ENCODE measurements at places on chromosomes 2 and 18.

GRCh38 chr2:219737270-219737691 is 109.9 kb downstream of the SLC4A3 start:
- peak; percentile 24 for DNase-seq

- no peak for DNase-seq
These were observed 68.0 kb downstream of the STEAP3 start for GRCh38 chr2:119291588-119292167.

- DNase-seq = no peak
These were observed 257.7 kb downstream of the CDCA7 start for GRCh38 chr2:173612354-173612753.

DNA sequence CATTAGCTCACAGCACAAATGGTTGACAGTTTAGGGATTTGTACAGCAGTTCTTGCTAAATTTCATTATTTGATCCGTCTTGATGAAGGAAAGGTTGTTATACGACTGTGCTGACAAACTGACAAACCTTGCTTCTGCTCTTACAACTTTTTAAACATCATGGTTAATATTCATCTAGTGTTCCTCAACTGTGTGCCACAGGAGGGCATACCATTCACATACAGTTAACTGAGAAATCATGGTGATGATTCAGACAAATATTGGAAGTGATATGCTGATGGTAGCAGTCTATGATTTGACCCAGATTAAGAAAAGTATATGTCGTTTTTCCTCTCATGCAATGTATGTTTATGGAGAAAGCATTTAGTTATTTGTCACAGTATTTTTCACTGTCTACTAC is 129.8 kb upstream of the FSIP2 start:
- no peak for DNase-seq

DNA sequence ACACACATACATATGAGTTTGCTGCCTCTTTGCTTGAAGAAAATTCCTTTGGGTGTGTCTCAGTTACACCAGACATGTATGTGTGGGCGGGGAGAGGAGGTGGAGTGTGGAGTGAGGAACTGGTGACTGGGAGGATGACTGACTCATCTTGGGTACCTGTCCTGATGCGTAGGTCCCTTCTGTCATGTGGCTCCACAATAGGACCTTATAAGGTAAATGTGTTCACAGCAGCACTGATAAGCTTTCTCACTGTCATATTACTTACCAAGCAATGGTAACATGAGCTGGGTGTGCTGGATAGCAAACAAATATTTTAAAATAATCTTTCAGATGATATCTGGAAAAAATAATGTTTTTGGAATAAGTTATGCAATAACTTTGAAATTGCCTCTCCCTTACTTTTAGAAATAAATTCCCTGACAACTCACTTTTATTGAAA is 45.1 kb downstream of the SLC9A2 start:
- DNase-seq = no peak

DNA sequence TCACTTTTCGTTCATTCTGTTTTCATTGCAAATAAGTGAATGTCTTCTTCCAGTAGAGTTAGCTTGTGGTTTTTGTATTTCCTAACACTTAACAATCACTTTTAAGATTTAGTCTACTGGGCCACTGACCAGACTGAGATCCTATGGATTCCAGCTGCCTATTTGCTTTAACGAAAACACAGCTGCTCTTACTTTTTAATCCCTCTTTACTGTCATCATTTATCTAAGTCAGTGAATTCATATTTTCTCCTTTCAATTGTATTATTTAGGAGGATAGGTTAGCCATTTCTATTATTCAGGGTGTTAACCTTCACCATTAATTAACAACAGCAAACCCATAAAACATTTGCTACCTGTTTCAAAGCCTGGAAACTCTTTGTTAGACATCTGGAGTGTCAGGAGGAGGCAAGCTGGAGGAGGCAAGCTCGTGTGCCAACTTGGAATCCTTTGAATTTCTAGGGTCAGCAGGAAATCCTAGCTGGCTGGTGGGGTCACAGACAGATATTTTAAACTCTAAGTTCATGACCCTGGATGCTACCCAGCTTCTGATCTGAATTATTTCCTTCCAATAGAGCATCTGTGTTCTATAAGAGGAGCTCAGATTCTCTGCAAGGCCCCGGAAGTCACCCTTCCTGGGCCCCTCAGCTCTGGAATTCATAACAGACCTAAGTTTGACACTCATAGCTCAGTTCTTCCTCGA is 385.3 kb downstream of the RBM43 start:
- DNase-seq = no peak

DNA sequence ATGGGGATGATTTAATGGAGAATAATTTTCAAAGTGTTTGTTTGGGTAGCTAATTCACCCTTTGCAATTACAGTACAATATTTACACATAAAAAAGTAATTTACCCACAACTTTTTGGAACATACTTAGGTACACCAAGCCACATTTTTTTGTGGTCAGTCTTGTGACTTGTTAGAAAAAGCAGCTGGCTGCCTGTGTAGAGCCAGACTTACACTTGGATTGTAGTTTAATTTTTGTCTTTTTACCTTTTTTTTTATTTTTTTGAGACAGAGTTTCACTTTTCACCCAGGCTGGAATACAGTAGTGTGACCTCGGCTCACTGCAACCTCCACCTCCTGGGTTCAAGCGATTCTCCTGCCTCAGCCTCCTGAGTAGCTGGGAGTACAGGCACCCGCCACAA is 45.4 kb downstream of the RALBP1 start:
- DNase-seq = no peak

DNA sequence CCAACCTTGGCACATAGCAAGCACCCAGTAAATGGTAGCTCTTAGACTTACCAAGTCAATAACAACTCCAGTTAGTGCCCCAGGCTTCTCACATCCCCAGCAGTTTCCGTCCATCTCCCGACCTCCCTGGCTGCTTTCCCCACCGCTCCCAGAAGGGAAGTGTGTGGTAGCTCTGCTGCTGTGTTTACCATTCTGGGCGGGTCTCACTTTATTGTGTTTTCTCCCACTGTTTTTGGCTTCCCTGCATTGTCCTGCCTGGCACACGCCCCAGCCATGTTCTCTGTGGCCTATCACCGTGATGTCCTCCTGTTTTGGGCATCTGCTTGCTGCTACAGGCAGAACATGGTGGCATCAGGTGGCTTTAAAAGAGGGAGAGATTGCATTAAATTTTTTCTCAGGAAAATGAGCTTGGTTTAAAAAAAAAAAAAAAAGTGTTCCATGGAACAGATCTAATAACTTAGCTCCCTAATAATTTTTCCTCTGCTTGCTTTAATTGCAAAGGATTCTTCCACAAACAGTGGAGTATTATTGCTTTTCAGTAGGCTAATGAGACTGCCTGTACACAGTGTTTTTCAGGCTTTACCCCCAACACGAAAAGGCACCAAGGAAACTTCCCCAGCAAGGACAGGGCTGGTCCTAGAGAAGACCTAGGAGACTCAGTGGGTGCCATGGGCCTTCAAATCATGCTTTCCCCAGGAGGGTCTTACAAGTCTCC is 8.0 kb upstream of the COX7A2L start:
- no peak for DNase-seq

GRCh38 chr2:106144621-106145331 is 49.3 kb downstream of the UXS1 start:
- no peak for DNase-seq

GRCh38 chr2:72041638-72042111 is 106.0 kb downstream of the CYP26B1 start:
- DNase-seq = no peak

- no peak for DNase-seq
These were observed 73.4 kb downstream of the COL4A3 start for GRCh38 chr2:227237786-227238185.

- no peak for DNase-seq
These were observed 566.4 kb upstream of the ID2 start for GRCh38 chr2:8115456-8115855.

GRCh38 chr2:11870064-11870463 is 123.6 kb downstream of the LPIN1 start:
- no peak for DNase-seq

- DNase-seq = no peak
These were observed 240.4 kb downstream of the ATAD2B start for GRCh38 chr2:23686405-23687029.

- no peak for DNase-seq
These were observed 239.5 kb downstream of the WDR7 start for GRCh38 chr18:56890632-56891031.

DNA sequence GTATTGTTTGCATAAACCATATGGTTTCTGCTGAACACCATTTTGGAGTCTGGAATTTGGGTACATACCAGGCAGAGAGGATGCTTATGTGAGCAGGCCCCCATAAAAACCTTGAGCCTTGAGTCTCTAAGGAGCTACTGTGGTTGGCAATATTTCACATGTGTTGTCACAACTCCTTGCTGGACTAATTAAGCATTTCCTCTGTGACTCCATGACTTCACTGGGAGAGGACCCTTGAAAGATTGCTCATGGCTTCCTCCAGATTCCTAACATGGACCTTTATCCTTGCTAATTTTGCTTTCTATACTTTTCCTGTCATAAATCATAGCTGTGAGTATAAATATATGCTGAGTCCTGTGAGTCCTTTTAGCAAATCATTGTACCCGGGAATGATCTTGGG is 7.6 kb upstream of the COQ10B start:
- DNase-seq = no peak

- peak; percentile 25 for DNase-seq
These were observed 291.2 kb downstream of the ALPK2 start for GRCh38 chr18:58337686-58338085.

DNA sequence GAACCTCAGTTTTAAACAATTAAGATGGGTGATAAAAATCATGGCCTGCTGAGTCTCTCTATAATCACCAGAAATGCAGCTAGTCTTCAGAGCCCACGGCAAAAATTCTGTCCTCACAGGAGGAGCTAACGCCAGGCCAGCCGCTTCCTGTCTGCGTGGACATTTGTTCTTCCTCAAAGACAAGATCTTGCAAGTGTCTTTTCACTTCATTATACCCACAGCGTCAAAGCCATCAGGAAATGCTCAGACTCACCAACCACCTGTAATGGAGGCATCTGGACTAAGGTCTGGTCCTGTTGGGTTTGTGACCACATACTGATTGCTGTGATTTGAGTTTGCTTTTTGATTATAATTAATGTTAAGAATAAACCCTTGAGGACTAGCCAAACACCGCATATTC is 473.8 kb upstream of the MC4R start:
- no peak for DNase-seq

GRCh38 chr2:38284971-38285370 is 92.1 kb downstream of the ATL2 start:
- DNase-seq = no peak

- no peak for DNase-seq
These were observed 56.4 kb downstream of the TTC32 start for GRCh38 chr2:19845323-19845920.

GRCh38 chr2:20016346-20016745 is 3.9 kb upstream of the MATN3 start:
- DNase-seq = no peak
